NAMALWA (cell line): ENCODE measurements at places on chromosomes 1 and 21.

DNA sequence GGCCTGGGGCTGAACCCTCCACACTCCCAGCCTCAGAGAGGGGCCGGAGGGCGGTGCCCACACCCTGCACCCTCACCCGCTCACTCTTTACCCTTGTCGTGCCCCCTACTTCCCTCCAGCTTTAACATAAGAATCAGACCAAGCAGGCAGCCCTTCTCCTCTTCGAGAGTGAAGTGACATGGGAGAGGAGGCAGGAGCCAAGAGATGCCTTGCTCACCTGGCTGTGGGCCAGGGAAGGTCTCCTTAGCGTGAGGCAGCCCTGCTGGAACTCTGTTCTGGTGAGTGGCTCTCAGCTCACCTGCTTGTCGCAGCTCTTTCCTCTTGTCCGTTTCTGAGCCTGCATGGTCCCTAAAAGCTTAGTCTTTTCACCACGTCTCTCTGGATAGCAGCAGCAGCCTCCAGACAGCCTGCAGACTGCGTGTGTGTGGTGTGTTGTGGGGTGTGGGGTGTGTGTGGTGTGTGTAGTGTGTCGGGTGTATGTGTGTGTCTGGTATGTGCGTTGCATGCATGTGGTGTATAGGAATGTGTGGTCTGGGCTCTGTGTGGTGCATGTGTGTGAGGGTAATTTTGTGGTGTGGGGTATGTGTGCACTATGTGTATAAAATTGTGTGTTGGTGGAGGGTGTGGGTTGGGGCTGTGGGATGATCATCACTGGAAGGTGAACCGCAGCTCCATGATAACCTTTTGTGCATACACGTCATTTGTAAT, 86.7 kb downstream of the CCDC185 start:
- DNase-seq, result no peak

DNA sequence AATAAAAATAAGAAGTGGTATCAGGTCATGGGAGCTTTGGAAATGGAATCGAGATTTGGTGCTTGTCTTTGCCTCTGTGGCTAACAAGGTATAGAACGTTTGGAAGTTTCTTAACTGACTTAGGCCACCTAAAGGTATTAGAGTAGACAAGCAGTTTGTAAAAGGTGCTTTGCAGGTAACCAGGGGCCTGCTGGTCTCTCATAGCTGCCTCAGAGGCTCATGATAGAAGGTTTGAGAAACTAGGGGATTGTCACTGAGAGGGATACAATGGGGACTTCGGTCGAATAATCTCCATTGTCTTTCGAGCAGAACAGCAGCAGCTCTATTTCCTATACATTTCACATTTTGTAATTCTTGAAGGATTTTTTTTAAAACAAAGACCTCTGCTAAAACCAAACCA, 37.6 kb downstream of the C21orf91 start:
- DNase-seq, result no peak

DNA sequence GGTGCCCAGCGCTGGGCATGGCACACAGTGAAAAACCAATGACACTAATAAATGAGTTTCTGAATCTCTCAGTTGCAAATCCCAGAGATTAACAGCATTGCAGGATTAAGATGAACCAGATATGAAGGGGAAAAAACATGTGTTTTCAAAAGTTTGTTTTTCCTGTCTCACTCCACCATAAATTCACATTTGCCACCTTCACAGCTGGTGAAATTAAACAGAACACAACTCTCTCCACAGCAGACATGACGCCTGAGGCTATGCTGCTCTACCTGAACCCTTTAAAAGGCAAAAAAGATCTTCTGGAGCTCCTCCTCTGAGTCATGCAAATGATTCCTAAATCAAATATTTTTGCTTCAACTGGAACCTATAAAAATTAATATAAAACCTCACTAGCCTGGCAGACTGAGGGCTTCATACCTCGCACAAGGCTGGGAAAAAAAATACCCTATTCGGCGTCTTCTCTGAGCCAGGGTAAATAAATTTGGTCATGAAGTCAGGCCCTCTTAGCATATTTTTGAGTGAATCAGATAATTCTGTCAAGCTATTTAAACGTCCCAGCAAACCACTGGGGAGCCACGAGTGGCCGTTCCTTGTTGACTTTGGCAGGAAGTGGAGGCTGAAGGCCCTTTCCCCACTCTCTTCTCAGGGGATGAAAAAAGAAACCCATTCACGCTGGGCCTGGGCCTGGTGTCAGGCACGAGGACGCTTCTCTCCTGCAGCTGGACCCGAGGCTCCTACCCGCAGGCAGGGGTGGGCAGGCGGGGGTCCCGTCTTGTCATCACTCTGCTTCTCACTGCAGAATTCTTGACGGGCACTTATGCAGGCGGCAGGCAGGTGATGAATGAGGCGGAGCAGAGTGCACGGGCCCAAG, 53.0 kb downstream of the DMRTB1 start:
- no peak for DNase-seq

- DNase-seq, result no peak
These were observed 81.4 kb downstream of the NENF start for GRCh38 chr1:212514056-212514614.

DNA sequence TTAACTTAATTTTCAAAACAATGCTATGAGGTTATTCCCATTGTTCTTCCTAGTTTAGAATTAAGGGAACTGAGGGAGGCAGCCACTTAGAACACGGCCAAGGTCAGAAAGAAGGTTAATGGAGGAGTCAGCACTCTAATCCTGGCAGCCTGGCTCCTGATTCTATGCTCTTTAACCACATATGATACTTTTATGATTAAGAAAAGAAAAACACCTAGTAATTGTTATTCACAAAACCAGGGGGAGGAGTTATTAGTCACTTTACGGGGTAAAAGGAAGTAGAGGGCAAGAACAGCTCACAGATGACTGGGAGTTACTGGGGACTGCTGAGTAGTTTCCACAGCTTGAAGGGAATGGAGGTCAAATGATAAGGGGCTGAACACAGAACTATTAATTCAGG, 38.6 kb downstream of the GADD45A start:
- no peak for DNase-seq
